ENCODE measurements at places on chromosomes 11 and 22. TPM values are rescaled to one million over a fixed set of nuclear protein-coding genes. Genes with fewer than 3 reads are reported as not detected.

Gene OR10G6
- total RNA-seq: not detected

Gene IGHMBP2
- total RNA-seq: 13.6 TPM

Gene FAR1
- total RNA-seq: 23.8 TPM

Gene HDHD5
- total RNA-seq: 25.8 TPM

Gene IL17RA
- 3.7 TPM for total RNA-seq

Gene ZP1
- not detected for total RNA-seq

Gene PVALB
- total RNA-seq: not detected

Gene CABP4
- total RNA-seq: 1.4 TPM

Gene ANO1
- total RNA-seq: 11.3 TPM

Gene SCUBE2
- total RNA-seq: 1.2 TPM

Gene CCDC87
- total RNA-seq: 0.46 TPM

Gene PITPNB
- total RNA-seq: 54.5 TPM

Gene DNAL4
- 6.4 TPM for total RNA-seq

Gene SOX10
- not detected for total RNA-seq

Gene PRODH
- 15.0 TPM for total RNA-seq

Gene POLD4
- 31.8 TPM for total RNA-seq

Gene MTMR2
- 7.7 TPM for total RNA-seq

Gene OR51B2
- not detected for total RNA-seq

Gene NCR3LG1
- 0.09 TPM for total RNA-seq

Gene CHRNA10
- total RNA-seq: 0.63 TPM

Gene FAM111B
- total RNA-seq: 0.06 TPM

Gene ANO5
- total RNA-seq: 52.1 TPM

Gene SCT
- 4.8 TPM for total RNA-seq

Gene ARFGAP3
- total RNA-seq: 23.8 TPM

Gene SLC22A6
- total RNA-seq: not detected

Gene PLAAT2
- not detected for total RNA-seq

Gene JHY
- 0.30 TPM for total RNA-seq

Gene MRGPRF
- total RNA-seq: 1.7 TPM

Gene ANKK1
- not detected for total RNA-seq

Gene RFPL1
- total RNA-seq: not detected

Gene SCGB1A1
- total RNA-seq: not detected

Gene SLC22A12
- not detected for total RNA-seq

Gene PATE4
- total RNA-seq: not detected

Gene MS4A3
- total RNA-seq: not detected

Gene CARD18
- not detected for total RNA-seq

Gene ACTN3
- 254 TPM for total RNA-seq

Gene TTC9C
- total RNA-seq: 14.8 TPM

Gene TBX10
- total RNA-seq: not detected

Gene SLC5A4
- total RNA-seq: not detected

Gene SYNGR1
- 15.8 TPM for total RNA-seq

Gene CYTH4
- 3.0 TPM for total RNA-seq

Gene CCDC88B
- 1.4 TPM for total RNA-seq

Gene TMEM121B
- 0.80 TPM for total RNA-seq

Gene MN1
- 7.3 TPM for total RNA-seq

Gene MYO7A
- total RNA-seq: 2.7 TPM

Gene BAIAP2L2
- not detected for total RNA-seq
